Suppressor macrophage treated with lipopolysaccharide for 4 hours (primary cell): ENCODE measurements at places on chromosomes 7 and 10.

GRCh38 chr7:114255404-114255841, 159.2 kb upstream of the FOXP2 start:
- DNase-seq: no peak

- no peak for DNase-seq
These were observed 50.9 kb downstream of the ICA1 start for GRCh38 chr7:8210845-8211724.

DNA sequence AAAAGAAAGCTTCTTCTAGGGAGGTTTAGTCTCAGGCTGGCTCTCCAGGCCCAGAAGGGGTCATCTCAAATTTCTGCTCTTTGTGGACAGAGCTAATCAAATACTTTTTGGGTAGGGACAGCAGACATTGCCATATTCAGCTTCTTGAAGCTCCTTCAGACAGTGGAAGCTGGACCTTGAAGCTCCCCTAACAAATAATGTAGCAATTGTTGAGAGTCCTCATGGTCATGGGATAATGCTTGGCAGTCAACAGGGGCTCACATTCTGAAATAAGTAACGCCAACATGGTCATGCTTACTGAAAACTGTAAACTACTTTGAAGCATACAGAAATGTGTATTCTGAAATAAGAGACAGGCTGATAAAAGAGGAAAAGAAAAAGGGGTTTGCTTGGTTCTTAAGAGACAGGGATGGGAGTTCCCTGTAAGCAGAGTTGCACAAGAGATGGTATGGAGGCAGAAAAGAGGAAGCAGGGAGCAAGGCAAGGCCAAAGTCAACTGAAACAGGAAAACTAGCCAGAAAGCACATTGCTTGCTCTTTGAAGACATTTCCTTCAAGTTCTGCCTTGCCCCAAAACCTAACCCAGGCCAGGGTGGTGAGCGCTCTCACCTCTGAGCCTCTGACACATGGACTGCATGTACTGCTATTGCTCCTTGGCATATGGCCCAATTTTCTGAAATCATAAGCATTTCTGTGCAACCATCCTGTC, 53.1 kb upstream of the KMT2E start:
- peak; percentile 94 for DNase-seq

DNA sequence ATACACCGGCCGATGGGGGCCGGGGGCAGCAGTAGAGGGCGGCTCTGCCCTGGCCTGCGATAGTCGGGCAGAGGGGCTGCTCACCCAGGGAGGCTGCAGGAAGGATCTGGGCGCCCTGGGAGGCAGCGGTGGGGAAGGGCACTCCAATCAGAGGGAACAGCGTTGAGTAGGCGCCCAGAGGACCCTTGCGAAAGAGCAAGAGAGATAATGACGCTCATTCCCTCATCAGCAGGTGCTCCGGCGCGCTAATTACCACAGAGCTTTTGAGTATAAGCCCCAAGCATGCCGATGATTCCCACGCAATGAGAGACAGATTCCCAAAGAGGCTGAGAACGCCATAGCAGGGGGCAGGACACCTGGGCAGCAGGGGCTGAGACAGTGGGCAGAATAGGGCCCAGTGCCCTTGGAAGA, 215.3 kb downstream of the MAD1L1 start:
- no peak for DNase-seq

DNA sequence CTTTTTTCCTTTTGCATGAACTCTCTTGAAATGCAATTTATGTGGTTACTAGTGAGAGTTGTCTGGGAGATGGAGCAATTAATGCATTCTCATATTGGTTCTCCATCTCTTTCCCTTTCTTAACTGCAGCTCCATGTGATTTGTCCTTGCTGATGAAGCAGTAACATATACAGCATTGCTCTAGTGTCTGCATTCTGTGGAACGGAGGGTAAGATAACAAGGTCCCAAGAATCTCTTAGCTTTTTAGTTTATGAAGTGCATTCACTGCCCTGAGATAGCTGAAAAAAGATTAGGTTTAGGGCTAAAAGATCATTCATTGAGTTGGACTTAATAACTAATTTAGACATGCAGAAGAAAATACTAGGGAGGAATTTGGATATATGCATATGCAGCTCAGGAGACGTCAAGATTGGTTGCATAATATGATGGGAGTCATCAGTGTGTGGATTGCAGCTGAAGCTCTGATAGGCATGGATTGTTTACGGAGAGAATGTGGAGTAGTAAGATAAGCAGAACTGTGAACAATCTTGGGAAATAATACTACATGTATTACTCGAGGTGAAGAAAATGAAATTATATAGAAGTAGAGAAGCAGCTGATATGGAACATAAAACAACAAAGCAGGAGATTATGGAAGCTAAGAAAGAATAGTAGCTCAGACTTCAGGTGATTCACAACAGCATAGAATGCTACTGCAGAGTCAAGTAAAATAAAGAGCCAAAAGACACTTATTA, 404.7 kb downstream of the ARL4A start:
- no peak for DNase-seq

DNA sequence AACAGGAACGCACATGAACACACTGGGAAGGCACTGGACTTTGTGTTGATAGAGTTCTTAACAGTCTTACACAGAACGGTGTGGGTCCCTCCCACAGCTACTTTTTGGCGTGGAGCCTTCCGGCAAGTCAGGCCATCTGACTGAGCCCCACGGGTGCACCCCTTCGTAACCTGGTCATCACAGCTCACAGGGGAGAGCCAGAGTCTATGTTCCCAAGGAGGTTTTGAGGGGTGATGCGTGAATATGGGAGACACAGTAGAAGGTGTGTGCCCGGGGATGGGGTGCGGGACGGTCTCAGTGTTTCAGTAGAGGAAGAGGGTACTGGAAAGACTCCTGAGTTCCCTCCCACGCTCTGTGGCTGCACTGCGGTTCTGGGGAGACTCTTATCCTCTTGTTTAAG, 291.7 kb downstream of the DNAJB6 start:
- no peak for DNase-seq

DNA sequence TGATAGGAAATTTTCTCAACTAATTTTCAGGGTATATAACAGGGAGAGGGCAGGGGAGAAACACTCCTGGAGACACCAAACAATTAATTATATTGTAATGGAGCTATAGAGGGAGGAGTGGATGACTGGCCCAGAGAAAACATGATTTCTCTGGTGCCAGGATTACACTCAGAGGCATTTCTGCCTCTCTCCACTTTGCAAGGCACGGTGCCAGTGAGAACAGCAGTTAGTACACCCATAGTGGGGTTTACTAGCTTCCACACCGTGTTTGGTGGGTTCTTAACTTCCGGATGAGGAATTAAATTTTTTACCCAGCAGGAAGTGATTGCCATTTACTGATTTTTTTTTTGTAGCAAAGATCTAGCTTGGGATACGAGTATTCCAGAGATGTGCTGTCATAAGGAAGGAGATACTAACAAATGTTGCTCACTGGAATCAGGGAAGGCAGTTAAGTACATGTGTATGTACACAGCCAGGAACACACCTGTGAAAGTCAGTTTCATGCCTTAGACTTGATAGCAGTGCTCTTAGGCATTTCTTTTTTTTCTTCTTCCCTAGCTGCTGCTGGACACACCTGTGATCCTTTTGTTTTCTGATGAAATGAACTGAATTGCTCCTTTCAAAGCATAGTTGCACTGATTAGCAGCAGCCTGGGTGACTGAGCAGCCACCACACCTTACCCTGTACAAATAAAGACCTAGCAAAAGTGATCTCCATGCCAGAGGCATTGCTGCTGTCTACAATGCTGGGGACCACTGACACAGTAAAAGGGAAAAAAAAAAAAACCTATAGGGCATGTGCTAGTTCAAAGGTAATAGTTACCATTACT, 58.1 kb downstream of the POLL start:
- no peak for DNase-seq

- no peak for DNase-seq
These were observed 23.2 kb upstream of the CFAP46 start for GRCh38 chr10:132965411-132966057.

DNA sequence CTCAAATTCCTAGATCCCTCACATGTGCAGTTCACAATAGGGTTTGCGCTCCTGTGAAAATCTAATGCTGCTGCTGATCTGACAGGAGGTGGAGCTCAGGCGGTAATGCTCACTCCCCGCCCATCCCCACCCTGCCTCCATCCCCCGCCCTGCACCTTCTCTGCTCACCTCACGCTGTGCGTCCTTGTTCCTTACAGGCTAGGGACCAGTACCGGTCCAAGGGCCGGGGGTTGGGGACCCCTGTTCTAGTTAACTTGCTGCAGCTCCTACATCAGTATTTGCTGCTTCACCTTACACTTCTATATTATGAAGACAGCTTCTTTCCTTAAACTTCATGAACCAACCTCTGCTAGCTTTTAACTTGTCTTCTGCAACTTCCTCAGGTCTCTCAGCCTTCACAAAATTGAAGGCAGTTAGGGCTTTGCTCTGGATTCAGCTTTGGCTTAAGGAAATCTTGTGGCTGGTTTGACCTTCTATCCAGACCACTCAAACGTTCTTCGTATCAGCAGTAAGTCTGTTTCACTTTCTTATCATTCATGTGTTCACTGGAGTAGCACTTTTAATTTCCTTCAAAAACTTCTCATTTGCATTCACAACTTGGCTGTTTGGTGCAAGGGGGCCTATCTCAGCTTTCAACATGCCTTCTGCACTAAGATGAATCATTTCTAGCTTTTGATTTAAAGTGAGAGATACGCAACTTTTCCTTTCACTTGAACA, 1.7 kb upstream of the TNKS2 start:
- DNase-seq: peak; percentile 49
